ENCODE measurements at places on chromosomes 12 and 14.

DNA sequence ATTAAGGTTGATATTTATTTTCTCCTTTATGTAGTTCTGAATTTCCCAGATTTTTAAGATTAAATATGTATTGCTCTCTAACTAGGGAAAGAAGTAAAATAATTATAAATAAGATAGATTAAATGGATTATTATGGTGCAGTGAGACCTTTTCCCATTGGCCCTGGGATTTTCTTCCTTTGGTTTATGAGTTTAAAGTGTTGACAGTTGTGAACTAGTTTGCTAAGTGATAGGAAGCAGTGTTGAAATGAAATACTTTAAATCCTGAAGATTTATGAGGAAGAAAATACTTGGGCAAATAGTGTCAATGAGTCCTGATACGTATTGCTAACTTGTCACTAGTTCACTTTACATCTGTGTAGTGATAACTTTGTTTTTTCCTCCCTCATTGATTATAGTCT is 188.9 kb downstream of the RAD51B start:
- DNase-seq = no peak

GRCh38 chr12:116591855-116592637 is 32.9 kb downstream of the MAP1LC3B2 start:
- no peak for DNase-seq

GRCh38 chr14:62736048-62737043 is 308.9 kb downstream of the KCNH5 start:
- no peak for DNase-seq

DNA sequence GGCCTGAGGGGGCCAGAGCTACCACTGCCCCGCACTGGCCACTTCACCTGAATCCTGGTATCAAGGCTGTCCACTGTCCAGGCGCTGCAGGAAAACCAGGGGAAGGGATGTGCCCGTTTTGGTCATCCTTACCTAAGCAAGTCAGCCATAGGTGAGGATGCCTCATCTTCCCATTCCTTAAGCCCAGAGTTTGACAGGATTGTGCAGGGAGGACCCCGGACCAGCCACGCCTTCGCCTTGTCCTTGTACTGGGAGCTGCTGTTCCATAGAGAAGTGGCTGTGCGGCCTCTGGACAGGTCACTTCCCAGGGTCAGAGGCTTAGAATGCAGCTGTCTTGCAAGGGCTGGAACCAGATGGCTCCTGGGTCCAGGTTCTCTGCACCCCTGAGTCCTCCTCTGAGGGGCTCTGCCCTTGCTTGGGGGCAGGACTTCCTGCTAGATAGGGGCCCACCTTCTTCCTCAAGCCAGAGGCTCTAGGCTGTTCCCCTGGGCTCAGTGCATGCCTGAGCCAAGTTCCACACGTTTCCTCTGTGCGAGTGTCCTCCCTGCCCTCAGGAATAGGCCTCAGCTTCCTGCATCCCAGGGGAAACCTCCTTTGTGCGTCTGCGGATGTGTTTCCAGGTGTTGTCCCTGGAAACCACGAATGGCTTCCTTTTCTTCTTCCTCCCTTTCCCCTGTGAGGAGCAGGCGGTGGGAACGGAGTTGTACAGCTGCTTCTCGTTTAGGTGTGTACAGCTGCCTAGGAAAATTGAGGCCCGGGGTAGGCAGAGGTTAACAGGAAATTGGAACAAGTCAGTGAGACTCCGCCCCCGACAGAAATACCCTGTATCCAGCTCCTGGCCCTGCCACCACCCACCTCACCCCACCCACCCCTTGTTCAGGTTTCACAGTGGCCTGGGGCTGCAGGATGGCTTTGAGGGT is 54.3 kb upstream of the RIN3 start:
- no peak for DNase-seq

DNA sequence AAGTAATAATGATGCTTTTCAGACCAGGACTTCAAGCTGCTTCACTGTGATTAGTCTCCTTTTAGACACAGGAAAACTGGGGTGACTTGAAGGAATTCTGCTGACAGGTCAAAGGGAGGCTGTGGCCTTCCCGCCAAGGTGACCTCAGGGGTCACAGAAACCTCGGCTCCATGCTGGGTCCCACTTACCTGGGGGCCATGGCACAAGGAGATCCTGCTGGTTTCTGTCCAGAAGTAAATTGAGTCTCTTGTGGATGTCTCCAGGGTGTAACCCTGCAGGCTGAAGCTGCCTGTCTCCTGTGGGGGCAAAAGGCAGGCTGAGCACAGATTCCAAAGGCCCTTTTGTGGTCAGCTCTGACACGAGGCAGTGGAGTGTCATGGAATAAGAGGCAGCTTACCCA is 138.7 kb upstream of the MED13L start:
- no peak for DNase-seq

DNA sequence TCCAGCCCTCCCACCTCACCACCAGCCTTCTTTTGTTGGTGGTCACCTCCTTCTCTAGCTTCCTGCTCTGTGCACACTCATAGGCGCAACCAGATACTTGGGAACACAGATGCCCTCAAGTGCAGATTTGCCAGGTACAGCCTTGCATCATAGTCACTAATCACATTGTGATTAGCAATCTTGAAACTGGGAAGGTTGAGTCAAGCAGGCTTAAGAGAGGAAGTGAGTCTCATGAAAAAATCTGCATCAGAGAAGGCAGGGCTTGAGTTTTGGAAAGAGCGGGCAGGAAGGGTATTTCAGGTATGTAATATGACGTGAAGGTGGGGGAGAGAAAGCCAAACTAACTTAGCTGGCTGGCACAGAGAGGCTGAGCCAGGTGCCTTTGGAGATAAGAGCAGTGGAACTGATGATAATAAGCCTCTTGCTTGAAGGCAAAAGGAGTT is 2.7 kb upstream of the RABGGTA start:
- peak; percentile 84 for DNase-seq

DNA sequence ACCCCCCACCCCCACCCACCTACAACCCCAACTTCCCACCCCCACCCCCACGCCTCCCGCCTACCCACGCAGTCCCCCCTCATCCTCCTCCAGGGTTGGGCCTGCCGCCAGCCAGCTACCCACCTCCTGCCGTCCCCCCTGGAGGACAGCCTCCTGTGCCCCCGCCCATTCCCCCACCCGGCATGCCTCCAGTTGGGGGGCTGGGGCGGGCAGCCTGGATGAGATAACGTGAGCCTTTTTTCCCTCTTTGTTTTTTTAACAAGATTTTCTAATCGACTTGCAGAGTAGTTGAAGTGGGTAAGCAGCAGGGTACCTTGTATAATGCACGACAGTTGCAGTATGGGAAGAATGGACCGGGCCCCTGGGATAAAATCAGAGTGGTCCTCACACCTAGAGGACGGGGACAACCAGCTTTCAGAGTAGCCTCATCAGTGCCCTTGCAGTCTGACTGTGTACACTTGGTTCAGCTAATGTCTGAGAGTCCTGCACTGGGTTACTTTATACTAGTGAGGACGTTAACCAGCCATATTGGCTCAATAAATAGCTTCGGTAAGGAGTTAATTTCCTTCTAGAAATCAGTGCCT is 29.4 kb downstream of the CCNK start:
- DNase-seq = no peak

GRCh38 chr12:80356097-80356496 is 87.9 kb upstream of the PTPRQ start:
- no peak for DNase-seq

DNA sequence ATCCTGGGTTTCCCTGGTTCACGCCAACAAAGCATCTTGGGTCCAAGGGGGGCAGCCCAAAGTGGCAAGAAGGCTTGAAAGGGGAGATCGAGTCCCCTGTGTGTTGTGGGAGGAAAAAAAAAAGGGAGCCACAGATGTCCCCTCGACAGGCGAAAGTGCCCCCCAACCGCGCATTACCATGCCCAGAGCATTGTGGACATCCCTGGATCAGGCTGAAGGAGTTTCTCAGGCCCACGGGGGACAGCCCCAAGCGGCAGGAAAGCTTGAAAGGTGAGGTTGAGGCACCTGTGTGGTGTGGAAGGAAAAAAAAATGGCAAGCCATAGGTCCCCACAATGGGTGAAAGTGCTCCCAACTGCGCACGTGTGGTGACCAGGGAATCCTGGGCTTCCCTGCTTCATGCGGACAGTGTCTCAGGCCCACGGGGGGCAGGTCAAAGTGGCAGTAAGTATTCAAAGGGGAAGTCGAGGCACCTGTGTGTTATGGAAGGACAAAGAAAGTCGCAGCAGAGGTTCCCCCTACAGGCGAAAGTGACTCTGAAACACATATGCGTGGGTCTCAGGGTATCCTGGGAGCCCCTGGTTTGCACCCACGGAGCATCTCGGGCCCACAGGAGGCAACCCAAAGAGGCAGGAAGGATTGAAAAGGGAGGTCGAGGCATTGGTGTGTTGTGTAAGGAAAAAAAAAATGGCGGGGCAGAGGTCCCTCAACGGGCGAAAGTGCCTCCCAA is 580.1 kb downstream of the ALG10 start:
- no peak for DNase-seq

GRCh38 chr14:103105580-103106150 is 11.1 kb downstream of the EXOC3L4 start:
- DNase-seq = peak; percentile 65

GRCh38 chr14:42378880-42379279 is 772.2 kb downstream of the LRFN5 start:
- DNase-seq = no peak

DNA sequence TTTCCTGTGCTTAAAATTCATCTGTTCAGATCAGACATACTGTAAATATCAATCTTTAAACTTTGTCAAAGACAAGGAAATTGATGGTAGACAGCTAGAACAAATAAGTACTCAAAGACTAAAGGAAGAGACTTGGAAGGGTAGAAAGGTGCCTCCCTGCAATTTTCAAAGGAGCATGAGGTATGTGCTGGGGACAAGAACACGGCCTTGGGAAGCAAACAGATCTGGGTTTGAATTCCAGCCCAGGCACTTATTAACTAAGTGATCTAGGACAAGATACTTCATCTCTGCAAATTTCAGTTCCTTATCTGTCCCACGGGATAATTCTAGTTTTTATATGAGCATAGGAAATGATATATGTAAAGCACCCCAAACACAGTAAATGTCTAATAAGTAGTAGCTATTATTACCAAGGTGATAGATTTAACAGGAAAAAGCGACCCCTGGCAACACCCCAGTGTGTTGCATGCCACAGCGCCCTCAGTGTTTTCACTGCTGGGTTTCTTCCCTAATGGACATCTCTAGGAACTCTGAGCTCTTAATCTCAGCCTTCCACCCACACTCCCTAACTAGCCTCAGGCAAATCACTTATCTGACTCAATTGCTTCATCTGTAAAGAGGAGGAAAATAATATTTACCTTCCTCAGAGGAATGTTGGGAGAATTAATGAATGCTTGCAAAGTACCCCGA is 44.7 kb upstream of the BMP4 start:
- no peak for DNase-seq

DNA sequence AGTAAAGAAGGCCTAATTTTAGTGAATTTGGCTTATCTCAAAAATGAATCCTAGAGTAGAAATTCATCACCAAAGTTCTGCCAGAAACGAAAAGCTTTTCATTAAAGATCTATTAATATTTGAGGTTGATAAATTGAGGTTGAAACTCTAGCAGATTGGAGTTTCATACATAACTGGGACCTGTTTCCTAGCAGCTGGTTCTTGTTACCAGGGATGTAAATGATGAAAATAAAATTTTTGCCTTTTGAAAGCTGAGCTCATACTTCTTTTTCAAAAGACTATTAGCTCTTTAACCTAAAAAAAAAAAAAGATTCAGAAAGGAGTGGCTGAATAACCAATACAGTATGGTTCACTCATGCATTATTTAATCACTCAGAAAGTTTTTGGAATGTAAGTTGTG is 98.3 kb downstream of the PTGER2 start:
- no peak for DNase-seq

DNA sequence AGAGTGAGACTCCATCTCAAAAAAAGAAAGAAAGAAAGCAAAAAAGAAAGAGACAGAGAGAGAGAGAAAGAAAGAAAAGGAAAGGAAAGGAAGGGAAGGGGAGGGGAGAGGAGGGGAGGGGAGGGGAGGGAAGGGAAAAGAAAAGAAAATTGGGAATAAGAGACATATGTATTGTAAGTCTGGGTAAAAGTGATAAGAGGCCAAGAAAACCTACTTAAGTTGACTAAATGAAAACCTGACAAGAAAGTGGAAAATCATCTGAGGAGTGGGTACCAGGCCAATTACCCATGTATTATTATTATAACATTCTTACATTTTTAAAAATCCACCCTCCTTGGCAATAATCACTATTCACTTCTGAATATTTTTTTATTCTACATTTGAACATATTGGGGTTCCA is 46.0 kb downstream of the JKAMP start:
- DNase-seq = no peak

- no peak for DNase-seq
Measured at GRCh38 chr12:93980711-93981110, 167.7 kb upstream of the PLXNC1 start.

GRCh38 chr12:94686834-94687628 is 36.7 kb upstream of the TMCC3 start:
- DNase-seq = no peak

GRCh38 chr14:45246691-45247090 is 6.3 kb downstream of the MIS18BP1 start:
- peak; percentile 50 for DNase-seq

DNA sequence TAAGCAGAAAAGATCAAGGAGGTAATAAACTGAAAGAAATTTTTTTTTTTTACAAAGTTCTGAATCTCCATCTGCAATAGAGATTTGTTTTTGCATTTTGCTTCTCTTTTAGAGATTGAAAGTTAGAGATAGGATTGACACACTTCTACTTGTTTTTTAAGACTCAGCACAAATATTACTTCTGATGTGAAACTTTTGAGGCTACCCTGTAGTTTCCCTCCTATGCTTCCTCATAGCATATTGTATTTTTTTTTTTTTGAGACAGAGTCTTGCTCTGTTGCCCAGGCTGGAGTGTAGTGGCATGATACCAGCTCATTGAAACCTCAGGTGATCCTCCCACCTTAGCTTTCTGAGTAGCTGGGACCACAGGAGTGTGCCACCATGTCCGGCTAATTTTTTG is 32.1 kb upstream of the SGPP1 start:
- DNase-seq = no peak

DNA sequence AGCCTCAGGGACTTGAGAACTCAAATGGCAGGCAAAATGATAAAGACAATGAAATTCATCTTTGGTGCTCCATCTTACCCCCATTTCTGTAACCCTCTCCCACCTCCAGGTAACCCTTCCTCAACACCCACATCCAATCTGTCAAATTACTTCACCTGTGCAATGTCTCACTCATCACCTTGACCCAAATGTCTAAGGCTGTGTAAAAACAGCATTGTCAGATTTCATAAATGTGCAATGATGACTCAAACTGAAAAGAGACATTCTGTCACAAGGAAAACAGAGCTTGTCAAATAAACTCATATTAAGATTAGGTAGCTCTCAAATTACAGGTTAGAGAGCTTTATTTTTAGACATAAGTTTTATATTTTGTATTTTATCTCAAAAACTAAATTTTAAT is 19.9 kb upstream of the COCH start:
- DNase-seq = no peak

All from activated CD4-positive, alpha-beta T cell treated with anti-CD3 and anti-CD28 coated beads, Interleukin-2, amount 10 ng/mL, durations not matched to agents 24 days and 14 days (primary cell).